ENCODE measurements at places on chromosomes 16 and 17. TPM values are rescaled to one million over a fixed set of nuclear protein-coding genes. Genes with fewer than 3 reads are reported as not detected.

The EVI2A gene
- 1.9 TPM for total RNA-seq

The CRYBA1 gene
- total RNA-seq: not detected

The HOXB7 gene
- not detected for total RNA-seq

The RANBP10 gene
- total RNA-seq: 16.0 TPM

The KRT23 gene
- not detected for total RNA-seq

The JMJD8 gene
- total RNA-seq: 23.2 TPM

The NACA2 gene
- total RNA-seq: not detected

The ZNF423 gene
- 12.5 TPM for total RNA-seq

The CLEC3A gene
- total RNA-seq: not detected

The NBR1 gene
- total RNA-seq: 62.3 TPM

The RNF43 gene
- total RNA-seq: 0.31 TPM

The DNAH9 gene
- total RNA-seq: 3.4 TPM

The TNP2 gene
- total RNA-seq: not detected

The ABCC3 gene
- 1.3 TPM for total RNA-seq

The AANAT gene
- total RNA-seq: not detected

The ITPRIPL2 gene
- total RNA-seq: 2.8 TPM

The GDPD1 gene
- total RNA-seq: 40.7 TPM

The ABCC12 gene
- total RNA-seq: 1.3 TPM

The TBC1D3E gene
- not detected for total RNA-seq

The SMIM5 gene
- 0.31 TPM for total RNA-seq

The HOXB4 gene
- not detected for total RNA-seq

The CALB2 gene
- total RNA-seq: 17.8 TPM
